Fibroblast of the aortic adventitia (primary cell): ENCODE measurements at places on chromosomes 3 and 15.
A peak's percentile ranks its signal among the peaks of the same experiment; 100 is the strongest.

DNA sequence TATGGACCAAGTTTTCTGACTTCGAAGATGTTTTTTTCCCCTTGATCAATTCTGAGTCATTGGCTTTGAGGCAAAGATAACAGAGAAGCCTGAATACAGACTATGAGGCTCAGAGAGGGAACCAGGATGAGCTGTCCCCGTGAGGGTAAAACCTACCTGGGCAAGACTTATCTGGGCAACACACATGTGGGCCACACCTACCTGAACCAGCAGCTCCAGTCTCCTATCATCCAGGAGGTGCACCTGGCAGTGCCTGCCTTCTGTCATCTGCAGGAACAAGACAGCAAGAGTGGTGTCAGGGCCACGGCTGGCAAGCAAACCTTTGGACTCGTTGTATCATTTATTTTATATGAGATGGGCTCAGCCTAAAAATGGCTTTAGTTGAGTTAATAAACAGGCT is 72.6 kb downstream of the FRMD4B start:
- no peak for DNase-seq

GRCh38 chr3:29083676-29084075 is 197.2 kb upstream of the RBMS3 start:
- DNase-seq = peak; percentile 39

DNA sequence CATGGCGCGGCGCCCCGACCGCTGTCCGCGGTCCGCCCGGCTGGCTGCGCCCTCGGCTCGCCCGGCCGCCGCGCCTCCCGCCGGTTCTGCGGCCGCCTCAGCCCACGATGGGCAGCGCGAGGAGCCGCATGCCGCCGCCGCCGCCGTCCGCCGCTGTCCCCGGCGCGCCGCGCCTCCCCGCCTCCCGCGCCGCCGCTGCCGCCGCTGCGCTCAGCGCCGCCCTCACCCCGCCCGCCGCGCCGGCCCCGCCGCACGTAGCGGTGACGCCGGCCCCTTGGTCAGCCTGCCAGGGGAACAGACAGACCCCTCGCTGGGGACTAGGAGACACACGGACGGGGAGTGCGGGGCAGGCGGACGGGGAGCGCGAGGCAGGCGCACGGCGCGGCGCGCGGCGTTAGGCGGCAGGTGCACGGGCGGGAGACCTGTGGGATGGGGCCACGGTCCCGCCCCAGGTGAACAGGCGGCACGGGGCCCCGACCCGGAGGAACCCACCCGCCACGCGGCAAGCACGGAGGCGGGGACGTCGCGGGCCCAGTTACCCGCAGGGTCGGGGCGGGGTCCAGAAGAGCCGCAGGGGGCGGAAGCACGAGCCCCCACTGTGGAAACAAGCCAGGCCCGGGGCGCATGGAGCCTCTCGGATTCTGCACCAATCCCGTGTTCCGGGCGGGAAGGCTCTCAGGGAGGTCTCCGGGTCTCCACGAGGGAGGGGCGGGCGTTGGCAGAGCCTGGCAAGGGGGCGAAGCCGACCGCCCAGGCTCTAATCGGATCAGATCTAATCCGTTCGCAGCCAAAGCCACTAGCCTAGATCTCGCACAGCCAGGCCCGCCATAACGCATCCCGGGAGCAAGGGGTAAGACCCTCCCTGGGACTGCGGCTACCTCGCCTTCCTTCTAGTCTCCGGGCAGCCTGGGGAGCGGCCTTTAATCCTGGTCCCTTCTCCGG is at the start of gene CSPG5:
CSPG5 (minus strand) TSS at position 175 of the 942 bp plus-strand sequence; CDS start at position 3, 172 bp downstream.
- no peak for DNase-seq

DNA sequence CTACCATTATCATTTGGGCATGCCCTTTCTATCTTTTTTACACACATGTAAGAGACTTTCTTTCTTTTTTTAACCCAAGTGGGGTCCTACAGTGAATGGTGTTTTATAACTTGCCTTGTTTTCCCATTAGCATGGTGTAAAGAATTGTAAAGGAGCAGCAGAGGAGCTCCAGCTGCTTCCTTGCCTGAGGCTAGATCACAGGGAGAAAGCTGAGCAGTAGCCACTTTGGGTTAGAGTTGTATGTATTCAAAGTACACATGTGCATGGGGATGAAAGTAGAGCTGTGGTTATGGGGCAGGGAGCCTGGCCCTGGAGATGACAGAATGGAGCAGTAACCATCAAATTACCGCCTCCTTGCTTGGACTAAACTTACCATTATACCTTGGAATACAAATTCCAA is 231.1 kb upstream of the PDZRN3 start:
- no peak for DNase-seq

- no peak for DNase-seq
Observed at GRCh38 chr3:182692021-182692420, 101.3 kb upstream of the ATP11B start.

- no peak for DNase-seq
Observed at GRCh38 chr15:34124651-34125050, 22.8 kb downstream of the PGBD4 start.

- no peak for DNase-seq
Observed at GRCh38 chr3:27354588-27355203, 14.5 kb downstream of the NEK10 start.

- DNase-seq = peak; percentile 83
Observed at GRCh38 chr3:156551746-156552145, 3.2 kb downstream of the SSR3 start.
